ENCODE measurements at places on chromosomes 16 and 17.

DNA sequence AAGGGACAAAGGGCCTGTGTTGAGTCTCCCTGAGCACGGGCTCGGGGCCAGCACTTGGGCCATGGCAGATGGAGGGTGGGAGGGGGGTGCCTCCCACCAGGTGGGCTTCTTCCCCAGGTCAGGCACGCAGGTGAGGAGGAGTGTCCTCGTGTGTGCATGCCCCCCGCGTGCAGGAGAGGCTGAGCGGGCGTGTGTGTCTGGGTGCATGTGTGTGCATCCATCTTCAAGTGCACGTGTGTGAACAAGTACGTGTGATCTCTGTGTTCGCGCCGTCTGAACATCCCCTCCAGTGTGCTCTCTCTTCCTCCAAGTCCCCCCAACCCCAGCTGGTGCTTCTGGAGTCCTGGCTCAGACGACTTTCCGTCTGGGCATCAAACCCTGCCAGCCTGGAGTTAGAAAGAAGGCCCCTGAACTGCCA, 2.7 kb upstream of the ZG16B start:
- DNase-seq = no peak

GRCh38 chr16:88424587-88425235, 28.4 kb upstream of the ZFPM1 start:
- no peak for DNase-seq

GRCh38 chr17:14452856-14453255, 152.0 kb downstream of the HS3ST3B1 start:
- DNase-seq = no peak

DNA sequence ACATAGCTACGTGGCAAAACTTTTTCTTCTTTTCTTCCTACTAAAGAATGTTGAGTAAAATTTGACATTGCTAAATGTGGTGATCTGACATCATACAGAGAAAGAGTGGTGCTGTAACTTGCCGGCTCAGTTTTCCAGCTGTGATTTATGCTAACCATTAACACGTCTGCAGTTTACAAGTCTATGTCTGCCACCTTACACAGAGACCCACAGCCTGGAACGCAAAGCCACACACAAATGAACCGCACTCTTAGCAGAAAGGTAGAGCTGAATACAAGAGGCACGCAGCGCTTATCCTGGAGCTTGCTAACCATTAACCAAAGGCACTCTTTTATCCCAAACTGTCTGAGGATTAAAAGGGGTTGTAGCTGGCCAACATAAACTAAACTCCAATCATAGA, 31.9 kb downstream of the CACNG1 start:
- no peak for DNase-seq

- no peak for DNase-seq
Measured at GRCh38 chr17:59762049-59762823, 54.8 kb downstream of the VMP1 start.

DNA sequence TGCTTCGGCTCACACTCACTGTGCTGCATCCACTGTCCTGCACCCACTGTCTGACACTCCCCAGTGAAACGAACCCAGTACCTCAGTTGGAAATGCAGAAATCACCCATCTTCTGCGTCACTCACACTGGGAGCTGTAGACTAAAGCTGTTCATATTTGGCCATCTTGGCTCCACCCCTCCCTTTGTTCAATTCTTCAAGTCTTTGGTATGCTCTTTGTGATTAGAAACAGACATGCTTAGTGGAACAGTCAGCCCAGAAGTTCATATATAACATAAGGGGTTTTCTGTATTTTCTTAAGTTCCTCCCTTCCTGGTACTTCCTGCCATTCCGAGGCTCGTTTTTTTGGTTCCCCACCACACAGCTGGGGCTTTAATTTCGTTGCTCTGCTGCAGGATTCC, 398.5 kb upstream of the DYNLRB2 start:
- no peak for DNase-seq
